Nasal cavity respiratory epithelium epithelial cell of viscerocranial mucosa (primary cell): ENCODE measurements at places on chromosomes 4 and X. TPM values are rescaled to one million over a fixed set of nuclear protein-coding genes. Genes with fewer than 3 reads are reported as not detected.

Gene USP51
- under 0.01 and 0.85 TPM in 2 replicates for total RNA-seq

Gene IL2
- total RNA-seq, result not detected in 2 replicates

Gene HOPX
- total RNA-seq, result 19.6 and 86.5 TPM in 2 replicates

Gene HTT
- 59.5 and 94.8 TPM in 2 replicates for total RNA-seq

Gene NUDT11
- total RNA-seq, result 5.5 TPM in 2 replicates
